Iris pigment epithelial cell (primary cell): ENCODE measurements at places on chromosomes 3 and 15.

DNA sequence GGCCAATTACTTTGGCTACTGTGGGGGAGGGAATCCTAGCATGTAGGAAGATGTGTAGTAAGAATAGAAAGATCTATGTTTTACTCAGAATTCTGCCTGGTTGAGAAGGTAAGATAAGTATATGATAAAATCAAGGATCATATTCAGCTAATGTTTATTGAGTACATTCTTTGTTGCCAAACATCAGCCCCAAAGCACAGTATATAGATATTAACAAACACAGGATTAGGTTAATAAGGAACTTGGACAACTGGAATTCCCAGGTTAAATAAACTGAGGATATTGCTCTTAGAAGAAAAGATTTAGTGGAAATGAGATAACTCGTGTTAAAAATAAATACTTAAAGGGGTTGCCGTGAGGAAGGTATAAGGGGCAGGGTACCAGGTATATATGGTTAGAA is 129.6 kb downstream of the FILIP1L start:
- no peak for DNase-seq

GRCh38 chr3:160810362-160811236 is 54.6 kb downstream of the PPM1L start:
- peak; percentile 4 for DNase-seq

DNA sequence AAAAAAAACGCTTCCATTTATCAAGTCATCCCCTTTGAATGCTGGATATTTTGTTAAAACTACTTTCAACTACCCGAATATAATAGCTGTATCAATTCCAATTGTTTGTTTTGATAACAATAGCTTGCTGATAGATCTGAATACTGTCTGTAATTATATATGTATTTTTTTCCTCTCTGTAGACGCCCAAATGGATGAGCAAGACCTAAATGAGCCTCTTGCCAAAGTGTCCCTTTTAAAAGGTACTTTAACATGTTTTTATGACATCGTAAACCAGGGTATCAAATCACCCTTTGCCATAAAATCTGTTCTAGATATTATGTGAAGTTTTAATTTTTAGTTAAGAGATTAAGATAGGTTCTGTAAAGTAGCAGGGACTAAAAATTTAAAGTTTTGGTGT is 111.5 kb upstream of the FLNB start:
- DNase-seq: no peak

GRCh38 chr15:59622289-59622688 is 10.7 kb downstream of the GCNT3 start:
- peak; percentile 60 for DNase-seq

DNA sequence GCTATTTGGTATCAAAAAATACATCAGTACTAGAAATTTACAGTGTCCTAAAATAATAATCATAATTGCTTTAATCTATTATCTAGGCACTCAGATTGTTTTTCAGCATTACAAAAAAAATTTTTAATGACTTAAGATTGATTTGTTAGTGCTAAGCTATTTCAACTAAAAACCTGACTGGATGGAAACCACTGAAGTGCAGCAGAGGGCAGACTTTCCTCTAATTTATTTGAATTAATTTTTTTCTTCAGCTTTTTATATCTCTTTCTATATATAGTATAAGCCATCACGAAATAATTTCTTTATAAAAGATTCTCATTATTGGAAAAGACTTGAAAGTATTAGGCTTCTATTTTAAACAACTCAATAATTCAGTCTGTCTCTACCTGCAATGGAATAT is 131.4 kb downstream of the IQCH start:
- DNase-seq: no peak

GRCh38 chr3:180534828-180535227 is 67.1 kb upstream of the TTC14 start:
- no peak for DNase-seq

DNA sequence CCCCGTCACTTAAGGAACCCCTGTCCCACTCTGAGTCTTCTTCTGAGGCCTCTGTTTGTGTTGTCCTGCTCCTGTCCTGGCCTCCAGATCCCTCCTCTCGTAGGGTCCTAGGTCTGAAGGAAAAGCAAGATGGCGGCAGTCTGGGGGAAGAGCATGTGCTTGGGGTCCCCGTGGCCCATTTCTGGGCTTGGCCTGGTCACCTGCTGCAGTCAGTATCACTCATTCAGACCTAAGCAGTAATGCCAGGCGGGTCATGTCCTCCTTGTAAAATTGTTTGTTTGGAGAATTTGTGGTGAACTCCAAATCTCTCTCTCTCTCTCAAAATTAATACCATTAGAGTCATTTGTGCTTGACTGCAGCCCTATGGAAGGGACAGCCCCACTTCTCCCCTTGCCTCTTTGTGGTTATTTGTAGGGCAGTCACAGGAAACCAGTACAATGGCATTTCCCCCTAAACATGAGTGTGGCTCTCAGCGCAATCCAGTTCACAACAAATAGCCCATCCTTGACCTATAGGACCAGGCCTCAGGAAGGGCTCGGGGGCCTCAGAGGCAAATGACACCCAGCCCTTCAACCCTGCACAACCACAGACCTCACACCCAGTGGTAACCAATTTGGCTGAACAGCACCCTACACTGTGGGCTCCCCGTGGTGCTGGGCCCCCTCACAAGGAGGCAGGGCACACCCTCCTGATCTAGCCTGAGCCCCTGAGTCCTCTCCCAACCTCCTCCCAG is 173.5 kb downstream of the OR4M2 start:
- DNase-seq: no peak

DNA sequence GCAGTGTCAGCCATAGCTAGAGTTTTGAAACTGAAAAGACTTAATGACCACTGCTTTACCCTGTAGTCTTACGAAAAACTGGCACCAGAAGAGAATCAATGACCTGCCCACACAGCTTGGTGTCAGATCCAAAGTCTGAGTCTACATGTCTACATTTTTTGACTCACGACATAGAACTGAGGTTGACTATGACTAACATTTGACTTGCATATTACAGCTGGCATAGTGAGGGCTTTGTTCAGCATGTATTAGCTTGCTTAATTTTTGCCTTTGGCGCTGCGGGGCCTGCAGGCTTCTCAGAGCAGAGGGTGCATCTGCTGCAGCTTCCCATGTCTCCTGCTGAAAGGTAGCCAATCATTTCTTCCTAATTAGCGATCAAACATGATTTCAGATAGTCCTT is 167.0 kb downstream of the EBLN2 start:
- no peak for DNase-seq

GRCh38 chr3:168030577-168030976 is 65.1 kb downstream of the GOLIM4 start:
- DNase-seq: no peak

DNA sequence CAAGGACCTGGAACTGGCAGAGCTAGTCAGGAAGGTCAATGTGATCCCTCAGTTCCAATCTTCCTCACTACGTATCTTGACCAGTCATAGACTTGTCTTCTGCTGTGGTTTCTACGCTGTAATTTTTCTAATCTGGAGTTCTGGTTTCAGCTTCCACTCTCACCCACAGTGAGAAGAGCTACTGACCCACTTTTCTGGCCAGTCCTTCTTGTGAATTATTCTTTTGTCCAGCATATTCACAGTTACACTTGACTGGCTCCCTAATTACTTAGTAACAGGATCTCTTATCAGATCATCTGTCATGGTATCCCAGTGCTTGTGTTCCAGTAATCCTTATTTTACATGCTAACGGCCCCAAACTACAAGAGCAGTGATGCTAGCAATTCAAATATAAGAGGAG is 72.4 kb upstream of the MME start:
- DNase-seq: no peak

DNA sequence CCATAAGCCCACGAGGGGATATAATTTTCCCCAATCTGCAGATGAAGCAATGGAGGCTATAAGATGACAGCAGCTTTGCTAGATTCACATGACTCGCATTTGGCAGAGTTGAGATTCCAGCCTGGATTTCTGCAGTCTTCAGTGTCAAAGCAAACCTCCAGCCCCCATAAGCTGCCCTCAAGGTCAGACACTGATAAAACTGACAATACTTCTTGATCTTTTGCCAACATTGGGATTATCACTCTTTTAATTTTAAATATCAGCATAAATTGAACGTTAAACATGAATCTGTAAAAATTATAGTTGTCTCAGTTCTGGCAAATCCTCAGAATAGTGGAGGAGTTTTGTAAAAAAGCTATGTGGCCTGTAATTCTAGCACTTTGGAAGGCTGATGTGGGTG is 234.1 kb upstream of the TRIM42 start:
- DNase-seq: no peak

DNA sequence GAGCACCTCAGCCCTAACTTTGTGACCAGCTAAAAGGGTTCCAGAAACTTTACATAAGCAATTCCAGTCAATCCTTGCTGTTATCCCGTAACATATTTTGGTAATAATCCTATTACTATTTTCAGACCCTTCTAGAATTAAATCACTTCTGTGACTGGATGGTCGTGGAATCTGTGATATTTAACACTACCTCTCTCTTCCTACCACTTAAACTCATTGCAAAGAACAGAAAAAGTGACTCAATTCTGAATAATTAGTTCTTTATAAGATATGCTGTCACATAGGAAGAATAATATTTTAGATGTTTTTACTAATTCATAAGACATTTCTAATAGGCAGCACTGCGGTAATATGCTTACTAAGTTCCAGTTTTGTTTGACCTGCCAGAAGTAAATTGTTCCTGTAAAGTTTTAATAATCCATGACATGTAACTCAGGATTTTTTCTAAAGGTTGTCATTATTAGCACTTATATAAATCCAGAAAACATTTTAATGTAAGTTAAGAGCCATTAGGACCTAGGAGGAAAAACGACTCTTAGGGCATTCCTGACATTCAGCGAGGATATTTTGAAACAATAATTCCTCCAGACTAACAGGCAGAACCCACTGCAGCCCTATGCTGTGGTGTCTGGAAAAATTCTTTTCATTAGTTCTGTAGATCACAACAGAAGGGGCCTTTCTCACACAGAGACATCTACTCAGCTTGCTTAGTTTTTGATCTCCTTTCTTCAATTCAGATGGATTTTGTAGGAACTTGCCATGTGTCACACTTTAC is 113.3 kb upstream of the MBNL1 start:
- no peak for DNase-seq

- DNase-seq: no peak
These were observed 3.4 kb downstream of the PP2D1 start for GRCh38 chr3:20008646-20009045.

DNA sequence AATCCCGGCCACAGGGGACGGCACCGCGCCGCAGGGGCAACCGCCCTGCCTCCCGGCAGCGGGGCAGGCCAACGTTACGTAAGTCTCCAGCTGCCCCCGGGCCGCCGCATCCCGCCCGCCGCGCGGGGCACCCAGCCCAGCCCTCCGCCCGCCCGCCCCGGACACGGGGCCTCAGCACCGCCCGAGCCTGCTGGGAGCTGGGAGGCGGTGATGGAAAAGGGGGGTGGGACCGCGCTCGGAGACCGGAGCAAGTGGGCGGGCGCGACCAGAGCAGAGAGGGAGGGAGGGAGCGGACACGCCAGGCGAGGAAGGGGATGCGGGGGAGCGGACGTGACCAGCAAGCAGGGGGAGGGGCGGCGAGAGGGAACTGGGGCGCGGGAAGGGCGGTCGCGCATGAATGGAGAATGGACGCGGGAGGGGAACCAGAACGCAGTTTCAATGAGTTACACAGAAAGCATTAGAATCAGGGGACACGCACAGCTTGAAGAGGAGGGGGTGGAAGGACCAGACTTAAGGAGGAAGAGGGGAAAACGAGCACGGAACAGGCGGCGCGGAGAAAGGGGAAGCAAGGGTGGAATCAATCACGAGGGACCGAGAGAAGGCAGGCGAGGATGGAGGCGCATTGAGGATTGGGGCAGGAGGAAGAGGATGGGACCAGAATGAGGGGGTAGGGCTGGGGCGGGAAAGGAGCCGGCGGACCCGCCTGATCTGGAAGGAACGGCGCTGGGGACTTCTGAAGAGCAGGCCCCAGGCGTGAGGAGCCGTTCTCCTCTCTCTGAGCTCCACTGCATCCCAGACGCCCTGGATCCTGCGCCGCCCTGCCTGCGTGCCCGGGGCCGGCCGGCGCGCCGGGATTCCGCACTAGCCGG is 559 bp downstream of the PKM start:
- DNase-seq: peak; percentile 89

DNA sequence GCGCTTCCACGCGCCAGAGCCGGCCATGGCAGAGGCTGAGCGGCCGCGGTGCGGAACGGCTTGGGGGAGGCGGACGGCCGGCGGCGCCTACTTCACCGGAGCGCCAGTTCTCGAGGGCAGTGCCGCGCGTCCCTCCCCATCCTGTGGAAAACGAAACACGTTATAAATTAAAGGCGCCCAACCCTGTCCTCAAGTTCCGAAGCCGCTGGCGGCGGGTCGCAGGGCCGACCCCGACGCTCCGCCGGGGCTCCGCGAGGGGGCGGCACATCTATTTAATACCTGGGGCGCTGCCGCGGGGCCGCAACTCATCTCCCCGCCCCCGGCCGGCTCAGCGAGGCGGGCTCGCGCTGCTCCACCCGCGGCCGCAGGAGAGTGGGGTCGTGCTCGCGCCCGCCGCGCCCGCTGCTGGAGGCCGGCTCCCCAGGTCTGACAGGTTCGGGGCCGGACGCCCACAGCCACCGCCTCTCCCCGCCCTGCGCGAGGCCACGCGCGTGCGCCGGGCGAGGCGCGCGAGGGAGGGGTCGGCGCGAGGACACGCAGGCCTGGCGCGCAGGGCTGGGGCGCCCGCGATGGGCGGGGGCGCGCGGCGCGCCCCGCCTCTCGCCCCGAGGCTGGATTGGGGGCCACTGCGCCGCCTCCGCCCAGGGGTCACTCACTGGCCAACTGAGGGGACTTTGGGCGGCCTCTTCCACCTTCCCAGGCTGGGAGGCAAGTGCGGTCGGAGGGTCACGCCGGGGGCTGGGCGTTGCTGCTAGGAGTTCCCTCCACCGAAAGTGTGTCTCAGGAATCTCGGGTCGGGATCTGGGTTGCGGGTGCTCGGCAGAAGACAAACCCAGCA is at the start of gene SLC30A4:
SLC30A4 (minus strand) TSS at position 428 of the 838 bp plus-strand sequence; CDS start at position 27, 401 bp downstream.
- peak; percentile 62 for DNase-seq

DNA sequence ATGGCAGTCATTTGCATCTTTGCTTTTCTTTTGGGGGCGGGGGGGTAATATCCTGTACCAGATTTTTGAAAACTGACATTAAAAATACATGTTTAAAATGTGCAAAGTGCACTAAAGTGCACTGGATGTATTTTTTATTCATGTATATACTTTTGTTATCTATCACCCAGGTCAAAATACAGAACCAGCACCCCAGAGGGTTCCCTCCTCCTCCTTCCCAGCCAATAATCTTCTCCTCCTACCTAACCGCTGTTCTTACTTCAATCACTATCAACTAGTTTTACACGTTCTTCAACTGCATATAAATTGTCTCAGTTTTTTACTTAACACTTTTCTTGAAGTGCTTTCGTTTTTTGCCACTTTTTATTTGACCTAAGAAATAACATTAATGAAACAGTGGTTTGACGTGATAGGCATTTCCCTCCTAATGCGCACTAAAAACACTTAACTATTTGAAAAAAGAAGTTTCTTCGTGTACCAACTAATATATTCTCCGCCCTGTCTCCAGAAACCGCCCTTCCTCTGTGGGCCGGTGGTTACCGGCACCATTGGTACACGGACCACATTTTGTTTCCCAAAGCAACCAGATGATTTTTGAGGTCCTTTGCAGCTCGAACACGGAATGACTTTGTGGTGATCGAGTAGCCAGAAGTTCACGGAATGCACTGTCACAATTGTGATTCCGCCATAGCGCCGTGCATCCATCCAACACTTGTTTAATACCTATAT is 836 bp upstream of the AKAP13 start:
- no peak for DNase-seq
